ENCODE measurements at places on chromosomes 11 and 22. TPM values are rescaled to one million over a fixed set of nuclear protein-coding genes. Genes with fewer than 3 reads are reported as not detected.

The RIC3 gene
- 1.6 TPM for total RNA-seq

GRCh38 chr11:128361451-128362020 lies 225.8 kb downstream of the ETS1 start:
- no peak for DNase-seq

The GAL3ST3 gene
- total RNA-seq = 2.3 TPM

- DNase-seq = no peak
Measured at GRCh38 chr11:1696608-1697570, at the start of gene KRTAP5-6. Gene KRTAP5-6, plus strand, starts transcription at chr11:1697195. Its CDS starts 51 bp downstream, at chr11:1697246.

The RAB1B gene
- total RNA-seq = 152 TPM

DNA sequence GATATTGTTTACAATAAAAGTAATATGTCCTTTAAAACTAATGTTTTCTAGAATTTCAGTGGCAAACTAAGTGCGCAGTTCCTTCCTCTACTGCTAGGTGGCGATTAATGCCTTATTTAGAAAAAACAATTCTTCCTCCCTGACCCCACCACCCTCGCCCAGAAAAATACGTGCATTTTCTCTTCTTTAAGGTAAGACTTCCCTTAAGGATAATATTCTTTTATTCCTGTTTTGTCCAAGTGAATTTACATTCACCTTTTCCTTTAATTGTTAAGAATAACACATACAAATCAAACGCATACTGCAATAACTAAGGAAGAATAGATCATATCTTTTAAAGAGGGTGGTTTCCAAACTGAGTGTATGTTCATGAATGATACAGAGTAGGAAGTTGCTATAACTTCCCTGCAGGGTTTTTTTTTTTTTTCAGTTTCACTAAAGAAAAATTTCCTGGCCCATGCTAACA lies 17.0 kb upstream of the PSMA1 start:
- DNase-seq = no peak

DNA sequence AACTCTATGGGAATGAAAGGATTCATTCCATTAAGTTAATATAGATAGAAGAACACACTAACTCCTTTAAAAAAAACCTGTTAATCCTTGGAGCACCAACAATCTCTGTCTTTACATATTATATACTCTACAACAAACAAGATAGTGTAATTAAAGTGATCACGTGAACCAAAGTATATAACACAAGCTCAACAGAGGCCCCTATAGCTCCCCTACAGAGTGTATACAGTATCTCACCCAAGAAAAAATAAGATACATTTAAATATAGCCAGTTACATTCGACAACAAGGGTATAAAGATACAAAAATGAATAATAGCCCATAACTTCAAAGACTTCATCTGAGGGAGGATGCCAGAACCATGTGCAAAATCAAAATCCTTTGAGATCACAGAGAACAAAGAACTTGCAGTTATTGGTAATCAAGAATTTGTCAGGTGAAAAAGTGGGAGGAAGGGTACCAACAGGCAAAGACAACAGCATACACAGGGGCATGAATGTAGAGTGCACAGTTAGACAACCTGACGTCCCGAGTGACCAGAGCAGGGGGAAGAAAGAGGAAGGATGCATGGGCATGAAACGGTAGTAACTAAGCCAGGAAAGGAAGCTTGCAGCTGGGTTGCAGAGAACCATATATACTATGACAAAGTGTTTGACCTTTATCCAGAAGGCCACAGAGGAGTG lies 4.7 kb downstream of the FCHSD2 start:
- DNase-seq = no peak

GRCh38 chr22:24951942-24952836 lies at the start of gene KIAA1671:
Gene KIAA1671, plus strand, starts transcription at chr22:24952716. Its CDS starts 75,284 bp downstream, at chr22:25028000.
- no peak for DNase-seq

The MYRF gene
- total RNA-seq = 25.0 TPM

The SLC1A2 gene
- total RNA-seq = under 0.01 TPM

The OR51E1 gene
- total RNA-seq = not detected

DNA sequence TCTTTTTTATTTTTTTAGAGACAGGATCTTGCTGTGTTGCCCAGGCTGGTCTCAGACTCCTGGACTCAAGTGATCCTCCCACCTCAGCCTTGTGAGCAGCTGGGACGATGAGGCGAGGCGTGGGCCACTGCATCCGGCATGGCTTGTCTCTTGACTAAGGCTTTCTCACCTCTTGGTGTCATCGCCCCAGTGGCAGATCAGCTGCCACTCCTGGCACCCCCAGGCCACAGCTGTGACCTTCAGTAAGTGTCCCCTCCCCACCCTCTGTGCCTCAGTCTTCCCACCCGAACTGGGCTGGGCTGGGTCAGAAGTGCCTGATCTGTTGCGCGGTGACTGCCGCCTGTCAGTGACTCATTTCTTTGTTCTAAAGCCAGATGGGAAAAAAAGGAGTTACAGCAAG lies 3.6 kb downstream of the SYNGR1 start:
- DNase-seq = no peak

Measured in epithelial cell of proximal tubule (primary cell).